NCI-H2029 (cell line): ENCODE measurements at places on chromosomes 4 and X.
A peak's percentile ranks its signal among the peaks of the same experiment; 100 is the strongest.

GRCh38 chrX:2262668-2263055, 238.1 kb downstream of the DHRSX start:
- no peak for DNase-seq

- no peak for DNase-seq
These were observed 688 bp upstream of the EVC start for GRCh38 chr4:5710065-5710960.

DNA sequence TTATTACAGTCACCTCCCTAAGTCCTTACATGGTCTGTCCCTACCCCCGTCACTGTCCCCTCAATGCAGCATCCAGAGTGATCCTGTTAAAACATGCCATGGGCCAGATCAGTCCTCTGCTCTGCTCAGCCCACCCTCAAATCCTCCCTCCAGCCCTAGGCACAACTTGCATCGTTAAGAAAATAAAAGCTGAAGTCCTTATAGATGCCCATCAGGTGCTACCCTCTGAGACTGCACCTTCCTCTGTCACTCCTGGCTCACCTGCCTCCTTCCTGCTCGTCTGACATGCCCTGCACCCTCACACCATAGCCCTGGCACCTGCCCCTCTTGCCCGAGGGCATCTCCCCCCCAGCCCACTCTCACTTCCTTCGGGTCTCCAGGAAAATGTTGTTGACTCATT, 4.1 kb downstream of the STK32B start:
- DNase-seq, result no peak

- DNase-seq, result no peak
These were observed 1.5 kb downstream of the MSANTD1 start for GRCh38 chr4:3250438-3250955.

GRCh38 chr4:145482209-145483037, 770 bp downstream of the SMAD1 start:
- peak; percentile 52 for DNase-seq

DNA sequence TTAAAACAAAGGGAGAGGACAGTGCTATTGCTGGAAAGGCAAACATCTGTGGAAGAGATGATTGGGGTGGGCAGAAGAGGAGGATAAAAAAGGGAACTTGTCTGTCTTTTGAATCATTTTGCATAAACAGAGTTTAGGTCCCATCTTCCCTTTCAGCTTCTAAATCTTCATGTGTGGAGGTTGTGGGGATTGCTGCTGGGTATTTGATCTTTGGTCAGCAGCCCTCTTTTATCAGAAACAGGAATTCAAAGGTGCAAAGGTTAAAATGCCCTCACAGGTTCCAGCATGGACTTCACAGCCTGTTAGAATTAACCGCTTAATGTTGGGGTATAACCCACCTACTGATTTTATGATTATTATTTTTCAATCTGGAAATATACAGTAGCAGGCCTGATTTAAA, 39.5 kb upstream of the TMEM154 start:
- no peak for DNase-seq

DNA sequence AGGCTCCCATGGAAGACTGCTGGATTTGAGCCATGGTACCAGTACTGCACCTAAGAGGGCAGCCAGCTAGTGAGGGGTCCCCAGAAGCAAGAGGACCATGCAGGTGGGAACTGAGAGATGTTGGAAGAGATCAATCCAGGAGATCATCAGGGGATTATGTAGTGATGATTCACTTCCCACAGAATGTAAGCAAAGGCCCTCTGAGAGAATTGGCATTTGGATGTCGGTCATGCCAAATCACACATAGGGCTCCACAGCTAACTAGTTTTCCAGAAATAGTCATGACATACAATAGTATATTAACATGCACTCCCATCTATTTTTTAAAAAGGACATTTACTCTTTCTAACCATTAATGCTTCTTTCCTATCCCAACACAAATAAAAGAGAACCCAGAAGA, 112.5 kb downstream of the RASGEF1B start:
- DNase-seq, result no peak

DNA sequence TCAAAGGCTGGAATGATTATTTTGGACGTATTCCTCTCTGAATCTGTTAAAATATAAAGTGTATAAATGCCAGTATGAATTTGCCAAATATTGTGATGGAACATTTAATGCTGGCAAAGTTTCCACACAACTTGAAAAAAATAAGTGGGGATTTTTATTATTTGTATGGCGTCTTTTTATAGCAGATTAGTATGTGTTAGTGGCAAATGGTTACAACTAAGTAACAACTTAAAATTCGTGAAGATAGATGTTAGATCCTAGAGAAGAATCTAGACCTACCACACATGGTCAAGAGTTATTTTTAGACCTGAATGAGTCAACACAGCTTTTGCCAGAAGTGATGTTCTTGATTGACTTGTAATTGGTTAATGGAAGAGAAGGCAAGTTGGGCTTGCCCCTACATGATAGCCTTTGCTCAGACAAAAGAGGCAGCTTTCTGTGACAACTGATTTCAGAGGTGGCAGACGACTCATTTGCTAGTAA, 4.8 kb downstream of the CPE start:
- DNase-seq, result no peak

DNA sequence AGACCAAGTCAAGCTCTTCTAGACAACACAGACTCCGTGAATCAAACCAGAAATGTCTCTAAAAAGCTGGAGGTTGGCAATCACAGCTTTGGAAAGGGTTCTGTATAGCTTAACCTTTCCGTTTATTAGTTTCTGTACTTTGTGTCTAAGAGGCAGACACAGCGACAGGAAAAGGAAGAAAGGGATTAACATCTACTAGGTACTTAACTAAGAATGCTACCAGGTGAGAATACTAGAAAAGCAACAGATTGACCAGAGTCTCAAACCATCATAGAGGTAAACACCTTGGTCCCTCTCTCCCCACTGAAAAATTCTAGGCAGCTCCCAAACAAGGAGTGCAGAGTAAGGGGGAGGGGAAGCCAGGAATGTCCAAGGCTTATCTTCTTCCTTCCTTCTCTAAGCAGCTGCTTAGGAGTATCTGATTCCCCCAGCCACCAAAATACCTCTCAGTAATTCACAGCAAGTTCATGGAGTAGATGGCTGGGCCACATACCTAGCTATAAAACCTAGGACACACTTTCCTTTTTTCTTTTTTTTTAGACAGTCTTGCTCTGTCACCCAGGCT, 80.8 kb downstream of the APBB2 start:
- no peak for DNase-seq
